ENCODE measurements at places on chromosomes 6 and 20. TPM values are rescaled to one million over a fixed set of nuclear protein-coding genes. Genes with fewer than 3 reads are reported as not detected.

TMC2 gene
- total RNA-seq: not detected

DNAH8 gene
- 0.12 TPM for total RNA-seq

PHACTR2 gene
- total RNA-seq: 53.7 TPM

COL19A1 gene
- 2.3 TPM for total RNA-seq

SEL1L2 gene
- total RNA-seq: not detected

DEFB113 gene
- total RNA-seq: not detected

RFX6 gene
- 28.7 TPM for total RNA-seq

TOX2 gene
- total RNA-seq: 2.5 TPM

ELOVL2 gene
- 6.0 TPM for total RNA-seq

TRIM40 gene
- total RNA-seq: not detected

POU5F1 gene
- total RNA-seq: 0.49 TPM

SPATA25 gene
- total RNA-seq: 4.2 TPM

- no peak for DNase-seq
Observed at GRCh38 chr20:3803854-3804253, 7.7 kb downstream of the CDC25B start.

- DNase-seq: no peak
Observed at GRCh38 chr20:24614341-24614740, 144.9 kb downstream of the SYNDIG1 start.

DNA sequence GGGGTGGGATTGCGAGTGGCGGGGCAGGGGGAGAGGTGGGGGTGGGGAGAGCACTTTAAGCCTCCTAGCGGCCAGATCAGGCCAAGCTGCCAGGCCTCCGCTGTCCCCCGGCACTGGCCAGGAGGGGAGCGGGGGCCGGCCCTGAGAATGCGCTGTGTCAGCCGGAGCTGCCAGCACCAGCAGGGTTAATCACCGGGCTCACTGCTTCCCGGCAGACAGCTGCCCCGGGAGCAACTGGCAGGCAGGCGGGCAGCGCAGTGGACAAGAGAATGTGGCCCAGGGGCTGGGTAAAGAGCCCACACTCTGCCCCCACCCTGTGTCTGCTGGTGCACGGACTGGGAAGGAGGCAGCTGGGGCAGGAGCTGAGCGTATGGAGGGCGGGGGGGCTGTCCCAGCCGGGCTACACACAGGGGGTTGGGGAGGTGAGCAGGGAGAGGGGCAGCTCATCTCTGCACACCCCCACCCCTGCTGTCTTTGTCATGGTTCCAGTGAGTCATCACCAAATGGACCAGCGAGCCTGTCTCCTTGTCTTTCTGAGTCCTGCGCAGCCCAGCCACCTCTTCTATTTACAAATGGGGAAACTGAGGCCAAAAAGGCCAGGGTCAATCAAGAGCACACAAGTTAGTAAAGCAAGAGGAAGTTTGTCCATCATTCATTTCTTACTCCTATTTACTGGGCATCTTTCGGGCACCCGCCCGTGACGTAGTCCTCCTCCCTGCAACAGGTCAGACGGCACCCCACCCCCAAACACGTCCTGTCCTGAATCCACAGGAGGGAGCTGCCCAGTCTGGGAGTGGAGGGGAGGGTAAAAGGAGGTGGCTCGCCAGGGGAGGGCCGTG is 2.1 kb upstream of the LAMA5 start:
- peak; percentile 51 for DNase-seq

- no peak for DNase-seq
Observed at GRCh38 chr6:3489027-3489757, 32.3 kb upstream of the SLC22A23 start.

DNA sequence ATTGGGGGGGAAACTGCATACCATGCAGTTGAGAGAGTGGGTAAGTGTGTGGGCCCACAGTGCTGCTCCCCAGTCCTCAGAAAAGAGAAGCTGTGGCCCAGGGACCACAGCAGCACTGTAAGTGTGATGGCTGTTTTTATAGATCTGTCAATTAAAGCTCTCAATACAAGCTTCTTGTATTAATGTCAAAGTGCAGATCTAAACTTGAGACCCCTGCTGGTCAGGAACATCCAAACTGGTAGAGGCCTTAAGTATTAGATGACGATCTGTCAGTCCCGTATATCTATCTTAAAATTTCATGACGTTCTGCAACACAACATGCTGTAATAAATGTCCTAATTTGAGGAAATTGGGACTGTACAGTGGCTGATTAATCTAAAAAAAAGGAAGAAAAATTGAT is 74.8 kb downstream of the TULP4 start:
- no peak for DNase-seq

DNA sequence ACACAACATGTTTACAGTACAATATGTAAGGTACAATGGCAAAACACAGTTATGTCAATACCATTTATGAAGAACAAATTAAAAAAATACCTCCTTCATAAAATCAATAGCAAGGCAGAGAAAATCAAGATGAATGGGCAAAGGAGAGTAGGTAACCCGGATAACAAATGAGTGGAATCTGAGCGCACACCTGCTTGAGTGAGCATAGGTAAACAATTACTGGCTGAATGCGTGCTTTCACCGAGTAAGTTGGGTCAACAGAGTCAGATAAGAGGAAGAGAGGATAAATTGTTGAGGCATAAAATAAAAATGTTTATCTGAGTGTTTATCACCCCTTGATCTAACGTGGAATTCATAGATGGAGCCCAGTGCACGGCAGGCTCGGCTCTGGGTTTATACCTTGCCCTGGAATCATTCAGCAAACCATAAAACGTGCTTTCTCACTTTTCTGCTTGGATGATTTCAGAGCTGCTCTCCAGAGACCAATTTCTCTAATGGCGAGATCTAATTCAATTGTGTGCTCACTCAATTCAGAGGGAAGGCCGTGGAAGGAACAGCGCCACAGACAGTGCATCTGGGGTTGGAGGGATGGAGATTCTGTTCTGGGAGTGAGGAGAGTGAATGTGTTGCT is 224.8 kb upstream of the MAP3K7 start:
- no peak for DNase-seq

GRCh38 chr6:111423055-111423633 is 59.9 kb downstream of the REV3L start:
- DNase-seq: no peak

- DNase-seq: peak; percentile 21
Observed at GRCh38 chr6:33080127-33081089, 4.6 kb downstream of the HLA-DPB1 start.

GRCh38 chr6:11110921-11111768 is at the start of gene ERVFRD-1:
TSS of gene ERVFRD-1 (minus strand) at chr6:11111725. CDS start at chr6:11105310, 6,415 bp downstream.
- DNase-seq: no peak

GRCh38 chr6:166540631-166541331 is 45.7 kb downstream of the RAMACL start:
- no peak for DNase-seq

DNA sequence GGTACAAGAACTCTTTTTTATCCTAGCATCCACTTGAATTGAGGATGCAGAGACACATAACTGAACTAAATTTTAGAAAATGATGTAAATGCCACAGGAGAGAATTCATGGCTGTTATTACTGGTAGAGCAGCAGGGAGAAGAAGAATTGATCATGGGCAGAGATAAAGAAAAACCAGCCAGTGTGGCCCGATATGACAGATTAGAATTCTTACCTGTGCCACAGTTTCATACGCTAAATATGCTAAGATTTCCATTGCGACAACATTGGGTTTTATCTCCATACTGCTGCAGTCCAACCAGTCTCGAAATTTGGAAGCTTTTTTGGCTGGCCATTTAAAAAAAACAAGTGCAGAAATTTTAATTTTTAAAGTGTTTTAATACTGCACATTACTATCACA is 373.8 kb upstream of the RUNX2 start:
- no peak for DNase-seq

DNA sequence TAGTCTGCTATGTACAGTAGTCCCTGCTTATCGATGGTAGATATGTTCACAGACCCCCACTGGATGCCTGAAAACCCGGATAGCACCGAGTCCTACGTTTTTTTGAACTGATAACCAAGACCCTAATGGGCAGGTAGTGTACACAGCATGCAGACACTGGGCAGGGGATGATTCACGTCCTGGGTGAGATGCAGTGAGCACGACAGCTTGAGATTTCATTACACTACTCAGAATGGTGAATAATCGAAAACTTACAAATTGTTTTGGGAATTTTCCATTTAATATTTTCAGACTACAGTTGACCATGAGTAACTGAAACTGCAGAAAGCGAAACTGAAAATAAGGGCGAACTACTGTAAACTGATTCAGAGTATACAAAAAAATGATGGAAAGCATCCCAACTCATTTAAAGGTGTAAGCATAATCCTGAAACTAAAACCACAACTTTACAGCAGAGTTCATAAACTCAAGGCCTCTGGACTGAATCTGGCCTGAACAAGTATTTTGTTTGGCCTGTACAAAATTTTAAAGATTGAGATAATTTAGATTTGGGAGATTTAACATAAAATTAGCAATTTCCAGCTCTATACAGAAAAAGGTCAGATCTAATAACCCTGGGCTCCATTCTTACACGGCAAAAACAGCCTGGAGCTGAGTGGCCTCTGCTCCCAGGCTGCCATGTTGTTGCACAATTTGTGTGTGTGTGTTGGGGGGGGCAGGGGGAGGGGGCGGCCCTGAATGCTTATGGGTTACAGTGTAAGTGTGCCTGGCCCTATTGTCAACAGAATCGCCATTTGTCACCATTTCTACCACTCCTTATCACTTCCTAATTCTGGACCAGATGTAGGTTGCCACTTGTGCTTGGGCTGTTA is 34.9 kb downstream of the RNF24 start:
- DNase-seq: no peak

GRCh38 chr6:39381550-39382140 is 59.1 kb upstream of the KCNK16 start:
- DNase-seq: no peak

- no peak for DNase-seq
Observed at GRCh38 chr6:32247401-32247800, 23.5 kb upstream of the NOTCH4 start.

DNA sequence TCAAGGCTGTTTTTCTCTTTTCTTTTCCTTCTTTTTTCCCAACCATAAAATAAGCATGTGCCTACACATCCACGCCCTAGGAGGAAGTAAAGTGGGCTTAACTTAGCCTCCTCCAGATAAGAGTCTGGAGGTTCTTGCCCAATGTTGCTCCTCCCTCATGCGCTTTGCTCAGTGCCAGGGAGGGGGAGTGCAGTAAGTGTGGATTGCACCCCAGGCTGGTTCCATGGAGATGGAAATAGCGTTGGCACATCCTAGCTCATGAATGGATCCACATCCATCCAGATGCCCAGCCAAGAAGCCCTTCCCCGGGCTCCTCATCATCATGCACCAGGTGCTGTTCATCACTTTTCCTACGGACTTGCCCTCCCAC is 58.2 kb downstream of the NEDD9 start:
- DNase-seq: no peak

GRCh38 chr20:56454754-56455153 is 13.7 kb upstream of the RTF2 start:
- no peak for DNase-seq

DNA sequence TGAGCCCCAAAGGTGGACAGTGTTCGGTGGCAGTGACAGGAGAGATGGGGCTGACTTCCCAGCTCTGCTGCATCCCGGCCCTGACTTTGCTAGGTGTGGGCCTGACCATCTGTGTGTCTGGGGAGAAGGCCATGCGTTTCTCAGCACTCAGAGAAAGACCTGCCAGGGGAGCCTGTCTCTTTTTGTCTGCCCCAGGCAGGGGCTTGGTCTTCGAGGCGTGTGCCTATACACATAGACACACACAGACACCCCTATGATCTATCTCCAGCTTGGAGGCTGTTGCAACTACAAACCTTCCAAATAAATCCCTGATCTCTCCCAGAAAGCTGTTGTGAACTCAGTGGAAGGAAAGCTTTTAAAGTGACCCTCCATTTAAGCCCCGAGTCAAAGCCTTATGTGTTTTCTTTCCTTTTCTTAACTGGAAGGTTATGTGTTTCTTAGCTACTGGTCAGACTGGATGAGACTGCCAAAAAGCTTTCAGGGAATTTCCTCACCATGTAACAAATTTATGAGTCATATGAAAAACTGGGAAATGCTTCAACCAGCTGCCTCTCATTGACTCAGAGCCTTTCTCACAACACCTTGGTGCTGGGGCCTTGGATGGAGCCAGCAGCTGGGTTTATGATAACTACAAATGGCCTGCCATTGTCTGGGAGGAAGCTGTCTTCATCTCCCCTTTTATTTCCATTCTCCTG is 102.6 kb downstream of the CDC5L start:
- no peak for DNase-seq

DNA sequence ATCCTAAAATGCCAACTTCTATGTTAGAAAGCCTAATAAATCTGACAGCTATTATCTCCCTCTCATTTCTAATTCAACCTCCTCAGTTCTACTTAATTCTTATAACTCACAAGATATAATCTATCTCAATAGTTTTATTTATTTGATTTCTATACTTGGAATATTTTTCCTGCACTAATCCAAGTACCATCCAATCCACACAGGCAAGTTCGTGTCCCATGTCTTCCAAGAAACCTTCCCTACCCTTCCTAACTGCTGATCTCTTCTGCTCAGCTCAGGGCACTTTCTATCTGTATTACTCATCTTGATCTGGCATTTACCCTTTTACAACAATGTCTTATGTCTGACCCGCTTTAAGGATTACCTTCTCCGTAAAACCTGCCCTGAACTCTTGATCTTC is 18.2 kb downstream of the NCOA5 start:
- DNase-seq: no peak

GRCh38 chr20:47423586-47423985 is 67.1 kb upstream of the ZMYND8 start:
- no peak for DNase-seq

DNA sequence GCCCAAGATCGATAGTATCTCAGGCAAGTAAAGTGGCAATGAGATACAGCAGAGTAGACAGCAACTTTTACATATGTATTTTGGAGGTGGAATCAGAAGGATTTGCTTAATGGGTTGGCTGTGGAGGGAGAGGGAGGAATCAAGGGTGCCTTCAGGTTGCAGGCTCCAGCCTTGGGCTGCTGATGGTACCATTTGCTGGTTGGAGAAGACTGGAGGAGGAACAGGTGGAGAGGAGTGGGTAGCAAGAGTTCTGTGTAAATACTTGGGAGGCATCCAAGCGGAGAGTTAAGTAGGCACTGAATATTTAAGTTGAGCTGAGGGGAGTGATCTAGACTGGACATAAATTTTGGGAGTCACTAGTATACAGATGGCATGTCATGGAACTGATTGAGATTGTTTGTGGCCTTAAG is 5.2 kb downstream of the BICRAL start:
- DNase-seq: no peak

Data from progenitor cell of endocrine pancreas (in vitro differentiated cells).